Stimulated activated CD8-positive, alpha-beta memory T cell treated with anti-CD3 and anti-CD28 coated beads, Interleukin-7, amount 100 ng/mL, for 4 hours (primary cell): ENCODE measurements at places on chromosomes 1 and 21.

DNA sequence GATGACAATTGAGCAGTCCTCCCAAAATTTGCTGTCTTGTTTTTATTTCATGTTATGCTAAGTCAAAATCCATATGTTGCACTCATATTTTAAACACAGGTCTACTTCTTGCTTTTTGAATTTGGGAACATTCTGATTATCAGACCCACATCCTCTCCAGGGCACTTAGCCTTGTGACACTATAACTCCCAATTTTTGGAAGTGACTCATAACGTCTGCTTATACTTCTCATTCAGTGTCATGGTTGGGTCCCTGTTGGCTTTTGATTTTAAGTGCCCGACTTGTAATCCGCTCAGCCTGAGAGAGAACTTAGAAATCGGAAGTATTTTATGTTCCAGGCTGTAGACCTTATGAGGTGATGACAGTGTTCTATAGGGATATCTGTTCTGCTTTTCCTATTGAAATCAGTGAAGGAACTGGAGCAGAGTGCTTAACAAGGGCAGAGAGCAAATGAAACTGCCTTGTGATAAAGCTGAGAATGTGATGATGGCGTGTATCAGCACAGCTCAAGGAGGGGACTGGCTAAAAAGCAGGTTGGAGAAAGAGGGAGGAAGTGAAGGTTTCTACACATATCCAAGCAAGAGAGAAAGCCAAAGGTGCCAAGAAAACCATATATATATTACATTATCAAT, 136.0 kb downstream of the HLX start:
- no peak for DNase-seq

- DNase-seq: no peak
These were observed 10.6 kb upstream of the LRRC39 start for GRCh38 chr1:100188617-100189016.

- no peak for DNase-seq
These were observed 41.0 kb downstream of the TGFBR3 start for GRCh38 chr1:91844862-91845528.

DNA sequence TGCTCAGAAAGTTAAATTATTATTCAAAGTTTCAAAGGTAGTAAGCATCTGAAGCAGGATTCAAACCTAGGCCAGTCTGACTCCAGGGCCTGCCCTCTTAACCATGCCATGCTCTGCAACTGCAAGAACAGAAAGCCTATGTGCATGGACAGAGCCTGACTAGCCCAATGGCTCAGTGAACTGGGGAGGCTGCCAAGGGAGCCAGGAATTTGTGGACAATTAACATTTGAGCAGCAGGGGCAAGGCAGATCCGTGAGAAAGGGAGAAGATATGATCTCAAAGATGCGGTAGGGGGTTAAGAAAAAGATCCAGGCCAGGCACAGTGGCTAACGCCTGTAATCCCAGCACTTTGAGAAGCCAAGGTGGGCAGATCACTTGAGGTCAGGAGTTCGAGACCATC, 6.5 kb upstream of the ATP1A4 start:
- DNase-seq: no peak

GRCh38 chr1:73862355-73862754, 335.6 kb downstream of the LRRIQ3 start:
- DNase-seq: no peak

- no peak for DNase-seq
These were observed 48.8 kb downstream of the DDR2 start for GRCh38 chr1:162681122-162681436.

DNA sequence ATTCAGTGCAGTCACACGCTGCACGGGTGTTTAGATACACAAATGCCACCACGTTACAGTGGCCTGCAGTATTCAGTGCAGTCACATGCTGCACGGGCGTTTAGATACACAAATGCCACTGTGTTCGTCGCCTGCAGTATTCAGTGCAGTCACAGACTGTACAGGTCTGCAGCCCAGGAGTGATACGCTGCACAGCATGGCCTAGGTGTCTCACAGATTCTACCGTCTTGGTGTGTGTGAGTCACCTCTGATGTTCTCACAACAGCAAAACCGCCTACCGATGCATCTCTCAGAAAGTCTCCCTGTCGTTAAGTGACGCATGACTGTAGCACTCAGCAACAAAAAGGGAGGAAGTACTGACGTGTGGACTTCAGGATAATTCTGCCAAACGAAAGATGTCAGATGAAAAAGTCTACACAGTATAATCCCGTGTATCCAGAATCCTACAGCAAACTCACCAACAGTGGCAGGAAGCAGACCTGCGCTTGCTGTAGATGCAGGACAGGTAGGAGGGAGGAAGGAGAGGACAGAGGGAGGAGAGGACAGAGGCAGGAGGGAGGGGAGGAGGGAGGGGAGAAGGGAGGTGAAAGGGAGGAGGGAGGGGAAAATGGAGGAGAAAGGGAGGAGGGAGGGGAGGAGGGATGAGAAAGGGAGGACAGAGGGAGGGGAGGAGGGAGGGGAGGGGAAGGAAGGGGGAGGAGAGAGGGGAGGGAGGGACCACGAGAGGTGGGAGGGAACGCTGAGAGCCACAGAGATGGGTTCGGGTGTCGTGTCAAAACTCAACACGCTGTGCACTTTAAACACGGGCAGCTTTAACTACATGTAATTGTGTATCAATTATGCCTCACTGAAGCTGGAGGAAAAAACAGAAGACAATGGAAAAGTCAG, 36.3 kb upstream of the PCBP3 start:
- DNase-seq: no peak

DNA sequence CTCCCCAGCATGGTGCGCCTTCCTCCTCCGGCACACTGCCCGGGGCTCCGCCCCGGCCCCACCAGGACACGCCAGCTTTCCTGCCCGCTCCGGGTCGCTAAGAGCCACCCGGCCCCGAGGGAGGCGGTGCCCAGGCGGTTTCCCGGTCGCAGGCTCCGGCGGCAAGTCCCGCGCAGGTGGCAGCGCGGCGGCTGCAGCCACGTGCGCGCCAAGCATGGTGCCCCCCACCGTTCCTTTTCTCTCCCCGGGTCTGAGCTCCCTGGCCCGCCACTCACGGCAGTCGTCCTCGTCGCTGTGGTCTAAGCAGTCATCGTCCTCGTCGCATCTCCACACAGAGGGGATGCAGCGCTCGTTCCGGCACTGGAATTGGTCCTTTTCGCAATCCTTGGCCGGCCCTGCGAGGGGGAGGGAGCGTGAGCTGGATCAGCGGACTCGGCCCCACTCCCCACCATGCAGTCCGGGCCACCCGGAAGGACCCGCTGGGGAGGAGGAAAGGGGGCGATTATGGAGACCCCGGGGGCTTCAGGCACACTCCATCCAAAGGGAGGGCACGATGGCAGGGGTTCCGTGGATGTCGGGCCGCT, 1.2 kb downstream of the LRP8 start:
- peak; percentile 40 for DNase-seq

DNA sequence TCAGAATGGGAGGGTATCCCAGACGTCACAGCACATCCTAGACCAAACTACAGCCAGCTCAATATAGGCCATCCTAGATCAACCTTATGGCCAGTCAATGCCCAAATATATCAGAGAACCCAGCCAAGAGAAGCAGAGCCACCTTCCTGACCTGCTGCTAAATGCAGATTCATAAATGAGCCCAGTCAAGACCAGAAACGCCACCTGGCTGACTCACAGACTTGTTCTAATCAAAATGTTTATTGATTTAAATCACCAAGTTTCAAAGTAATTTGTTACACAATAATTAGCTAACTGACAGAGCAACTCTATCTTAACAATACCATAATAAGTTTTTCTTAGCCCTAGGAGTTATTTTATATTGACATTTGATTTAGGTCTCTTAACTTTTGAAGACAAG, 28.6 kb downstream of the ZNF644 start:
- no peak for DNase-seq

DNA sequence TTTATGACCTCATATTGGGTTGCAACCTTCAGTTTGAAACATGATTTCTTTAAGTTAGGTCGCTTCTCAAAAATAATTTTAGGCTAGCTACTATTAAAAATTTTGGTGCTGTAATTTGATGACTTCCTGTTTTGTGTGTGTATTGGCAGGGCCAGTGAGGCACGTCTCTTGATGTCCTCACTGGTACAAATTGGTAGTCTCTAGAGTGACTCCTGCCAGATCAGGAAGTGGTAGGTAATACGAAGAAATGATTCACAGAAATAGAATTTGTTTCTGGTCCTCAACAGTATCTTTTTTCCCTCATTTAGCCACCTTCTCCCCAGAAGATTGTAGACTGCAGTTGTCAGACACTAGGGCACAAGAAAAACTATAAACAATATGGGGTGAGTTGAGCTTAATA, 120.9 kb upstream of the KIAA1614 start:
- no peak for DNase-seq

- no peak for DNase-seq
These were observed 52.3 kb downstream of the HMCN1 start for GRCh38 chr1:185786524-185786923.

GRCh38 chr1:27554759-27555699, 48.9 kb downstream of the AHDC1 start:
- DNase-seq: no peak

DNA sequence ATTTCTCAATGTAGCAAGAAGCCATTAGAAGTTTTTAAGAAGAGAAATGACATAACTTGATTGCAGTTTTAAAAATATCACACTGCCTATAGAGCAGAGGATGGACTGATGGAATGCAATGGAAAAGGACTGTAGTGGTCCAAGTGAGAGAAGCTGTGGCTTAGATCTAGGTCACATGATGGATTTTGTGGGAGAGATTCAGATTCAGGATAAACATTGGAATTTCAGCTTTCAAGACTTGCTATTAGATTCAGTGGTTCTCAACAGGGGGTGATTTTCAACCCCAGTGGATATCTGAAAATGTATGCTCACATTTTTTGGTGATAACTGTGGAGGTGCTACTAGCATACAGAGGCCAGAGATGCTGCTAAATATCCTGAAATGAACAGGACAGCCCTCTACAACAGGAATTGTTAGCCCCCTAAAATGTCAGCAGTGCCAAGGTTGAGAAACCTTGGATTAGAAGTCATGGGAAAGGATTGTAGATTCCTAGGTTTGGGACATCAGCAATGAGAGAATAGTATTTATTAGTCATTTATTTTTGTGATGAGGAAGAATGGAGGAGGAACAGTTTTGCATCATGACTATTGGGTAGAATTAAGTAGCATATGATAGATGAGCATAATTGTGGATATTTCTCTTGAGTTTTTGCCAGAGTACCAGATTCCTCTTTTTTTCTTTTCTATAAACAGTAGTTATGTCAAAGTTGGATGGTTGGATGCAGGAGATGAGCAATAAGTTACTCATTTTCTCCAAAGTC, 30.1 kb upstream of the KCNK2 start:
- DNase-seq: no peak

DNA sequence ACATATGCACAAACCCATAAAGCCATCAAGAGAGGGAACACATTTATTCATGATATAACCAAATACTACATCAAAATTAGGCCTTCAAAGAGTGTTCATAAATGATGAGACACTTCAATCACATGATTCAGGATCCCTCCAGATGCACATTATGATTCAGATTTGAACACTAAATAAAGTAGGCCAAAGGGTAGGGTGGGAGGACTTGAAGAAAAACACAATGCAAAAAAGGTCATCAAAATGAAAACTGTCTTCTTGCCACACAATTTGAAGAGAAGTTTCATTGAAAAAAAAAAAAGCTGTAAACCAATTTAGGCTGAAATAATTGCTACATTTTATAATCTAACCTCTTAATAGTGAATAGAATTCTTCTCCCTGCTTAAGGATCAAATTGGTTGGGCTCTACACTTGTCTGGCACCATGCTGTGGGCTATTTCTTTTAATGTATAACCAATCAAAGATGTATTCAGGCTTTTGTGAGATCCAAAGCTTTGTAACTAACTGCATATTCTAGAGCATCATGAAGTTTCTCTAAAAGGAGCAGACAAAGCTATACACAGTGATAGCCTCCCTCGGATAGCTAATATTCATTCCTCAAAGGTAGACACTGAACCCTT, 58.1 kb downstream of the ZSWIM5 start:
- no peak for DNase-seq

- no peak for DNase-seq
These were observed 465.3 kb upstream of the PTBP2 start for GRCh38 chr1:96256130-96256790.

GRCh38 chr1:154884869-154885701, 15.0 kb upstream of the KCNN3 start:
- no peak for DNase-seq

DNA sequence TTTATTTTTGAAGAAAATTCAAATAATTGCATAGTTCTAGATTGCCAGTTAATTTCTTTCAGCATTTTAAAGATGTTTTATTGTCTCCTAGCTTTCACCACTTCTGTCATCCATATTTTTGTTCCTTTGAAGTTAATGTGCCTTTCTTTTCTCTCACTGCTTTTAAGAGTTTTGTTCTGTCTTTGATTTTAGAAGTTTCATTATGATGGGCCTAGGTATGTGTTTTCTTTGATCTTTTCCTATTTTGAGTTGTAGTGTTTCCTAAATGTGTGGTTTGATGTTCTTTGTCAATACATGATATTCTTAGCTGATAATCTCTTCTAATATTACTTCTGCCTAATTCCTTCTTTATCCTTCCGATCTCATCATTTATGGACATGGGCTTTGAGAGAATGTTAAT, 378.7 kb downstream of the DISC1 start:
- no peak for DNase-seq

DNA sequence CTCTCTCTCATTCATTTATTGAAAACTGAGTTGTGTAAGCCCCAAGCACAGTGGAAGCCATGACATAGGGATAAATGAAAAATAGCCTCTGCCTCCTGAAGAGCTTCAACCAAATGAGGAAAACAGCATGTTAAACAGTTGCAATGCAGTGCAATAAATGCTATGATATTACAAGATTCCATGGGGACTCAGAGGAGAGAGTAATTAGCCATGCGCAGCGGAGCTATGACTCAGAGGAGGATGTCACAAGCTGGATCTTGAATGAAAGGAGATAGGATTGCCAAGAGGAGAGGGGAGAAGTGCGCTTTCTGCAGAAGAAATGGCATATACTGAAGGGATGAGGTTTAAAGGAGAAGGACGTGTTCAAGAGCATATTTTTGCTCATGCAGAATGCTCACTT, 231.3 kb upstream of the PLXNA2 start:
- no peak for DNase-seq

DNA sequence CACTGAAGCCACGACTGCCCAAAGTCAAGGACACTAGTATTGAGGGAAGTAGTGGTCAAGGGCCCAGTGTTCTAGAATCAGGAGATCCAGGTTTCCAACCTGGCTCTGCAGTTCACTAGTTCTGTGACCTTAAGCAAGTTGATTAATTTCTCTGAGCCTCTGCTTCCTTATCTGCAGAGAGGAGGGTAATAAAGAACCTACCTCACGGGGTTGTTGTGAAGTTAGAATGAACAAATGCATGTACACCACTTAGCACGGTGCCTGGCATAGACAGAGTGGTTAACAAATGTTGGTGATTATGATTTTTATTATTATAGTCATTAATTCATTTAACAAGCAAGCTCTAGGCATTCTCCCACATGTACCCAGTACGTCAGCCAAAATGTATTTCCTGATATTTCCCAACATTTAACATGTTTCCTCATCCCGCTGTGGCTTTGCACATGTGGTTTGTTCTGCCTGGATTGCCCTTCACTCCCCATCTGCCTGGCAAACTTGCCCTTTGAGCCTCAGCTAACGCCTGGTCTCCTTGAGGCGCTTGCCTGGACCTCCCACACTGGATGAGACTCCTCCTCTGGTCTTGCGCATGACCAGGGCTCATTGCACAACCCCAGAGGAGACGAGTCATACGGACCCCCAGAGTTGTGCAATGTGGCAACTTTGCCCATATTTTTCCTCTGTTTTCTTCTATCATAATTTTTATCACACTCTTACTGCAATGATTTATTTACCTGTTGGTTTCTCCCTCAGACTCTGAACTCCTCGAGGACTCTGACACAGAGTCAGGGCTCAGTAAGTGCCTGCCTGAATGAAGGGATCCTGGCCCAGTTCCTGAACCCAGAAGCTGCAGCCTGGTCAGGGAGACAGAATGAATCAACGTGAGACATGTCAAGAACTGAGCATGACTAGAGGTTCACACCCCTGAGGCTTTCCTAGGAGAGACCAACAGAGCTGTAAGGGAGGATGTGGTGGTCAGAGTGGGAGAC, 20.7 kb upstream of the MFSD2A start:
- DNase-seq: no peak
